ENCODE measurements at places on chromosomes 2 and 18. TPM values are rescaled to one million over a fixed set of nuclear protein-coding genes. Genes with fewer than 3 reads are reported as not detected.

DNA sequence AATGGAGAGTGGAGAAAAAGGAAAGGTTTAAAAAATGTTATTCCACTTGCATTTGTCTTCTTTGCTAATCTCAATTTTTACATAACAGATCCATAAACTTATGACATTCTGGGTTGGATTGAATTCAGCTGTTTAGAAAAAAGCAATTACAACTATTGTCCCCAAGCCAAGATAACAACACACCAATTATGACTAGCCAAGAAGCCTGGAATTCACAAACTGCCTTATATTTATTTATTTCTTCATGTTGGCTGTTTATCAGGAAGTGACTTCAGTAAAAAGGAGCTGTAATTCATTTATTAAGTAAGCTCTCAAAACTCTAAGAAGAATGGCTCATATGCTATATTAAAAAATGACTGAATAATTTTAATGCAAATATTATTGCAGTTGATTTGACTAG is 137.4 kb downstream of the CALCRL start:
- no peak for DNase-seq

DNA sequence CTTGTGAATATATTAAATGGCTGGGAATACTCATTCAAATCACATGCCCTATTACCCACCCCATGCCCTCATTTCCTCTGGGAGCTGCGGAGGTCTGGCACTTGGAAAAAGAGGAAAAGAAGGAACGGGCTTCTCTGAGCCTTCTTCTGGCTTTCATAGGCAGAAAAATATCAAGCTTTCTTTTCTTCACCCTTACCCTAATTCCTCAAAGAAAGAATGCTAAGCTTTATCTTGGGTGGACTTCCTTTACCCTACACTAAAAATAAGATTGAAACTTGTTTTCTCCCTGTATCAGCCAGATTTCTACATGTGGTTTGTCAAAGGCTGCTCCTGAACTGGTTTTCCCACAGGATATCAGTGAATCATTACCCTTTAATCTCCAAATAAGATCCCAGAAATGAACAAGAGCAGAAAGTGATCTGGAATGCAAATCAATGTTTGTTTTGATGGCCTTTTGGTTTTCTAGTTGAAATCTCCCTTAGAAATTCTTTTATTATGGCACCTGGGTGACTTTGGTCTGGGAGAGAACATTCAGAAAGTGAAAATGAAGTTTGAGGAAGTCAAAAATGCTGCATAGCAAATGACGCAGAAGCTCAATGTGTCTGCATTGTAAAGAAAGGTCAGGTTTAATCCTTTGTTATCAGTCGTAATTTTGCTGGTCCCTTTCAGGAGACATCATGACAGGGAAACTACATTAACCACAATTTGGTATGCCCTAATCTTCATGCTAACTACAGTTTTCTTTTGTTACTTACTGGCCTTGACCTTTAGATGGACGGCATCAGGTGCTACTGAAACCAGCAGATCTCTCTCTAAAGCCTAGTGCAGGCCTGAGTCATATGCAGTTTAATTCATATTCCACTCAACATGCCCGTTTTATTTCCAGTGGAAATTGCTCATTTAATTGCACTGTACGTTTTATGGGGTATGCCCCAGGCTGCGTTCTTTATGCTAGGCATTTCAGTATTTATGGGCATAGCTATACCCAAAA is 46.6 kb upstream of the HNRNPA3 start:
- DNase-seq = no peak

Gene SKOR2
- not detected for total RNA-seq

DNA sequence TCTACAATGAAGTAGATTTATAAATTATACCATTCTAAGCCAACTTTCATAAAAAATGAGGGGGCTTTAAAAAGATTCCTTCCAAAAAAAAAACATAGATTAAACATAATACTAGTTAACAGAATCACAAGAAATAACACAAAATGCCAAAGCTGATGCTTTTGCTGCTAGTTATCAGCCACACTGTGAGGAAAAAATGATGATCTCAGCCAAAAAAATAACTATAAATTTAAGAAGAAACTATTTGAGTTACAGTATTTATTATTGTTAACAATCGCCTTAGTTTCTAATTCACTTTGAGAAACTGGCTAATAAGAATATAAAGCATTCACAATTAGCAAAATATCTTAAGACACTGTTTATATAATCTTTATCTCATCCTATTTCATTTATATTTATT is 27.1 kb downstream of the BAZ2B start:
- DNase-seq = no peak

Gene LPIN2
- 39.9 TPM for total RNA-seq

Gene APCDD1
- 10.3 TPM for total RNA-seq

- DNase-seq = no peak
Observed at GRCh38 chr2:232761301-232761907, 15.0 kb downstream of the KCNJ13 start.

Gene DUSP28
- 8.9 TPM for total RNA-seq

Gene OSBPL1A
- total RNA-seq = 63.9 TPM

Gene LOXL3
- 16.1 TPM for total RNA-seq

DNA sequence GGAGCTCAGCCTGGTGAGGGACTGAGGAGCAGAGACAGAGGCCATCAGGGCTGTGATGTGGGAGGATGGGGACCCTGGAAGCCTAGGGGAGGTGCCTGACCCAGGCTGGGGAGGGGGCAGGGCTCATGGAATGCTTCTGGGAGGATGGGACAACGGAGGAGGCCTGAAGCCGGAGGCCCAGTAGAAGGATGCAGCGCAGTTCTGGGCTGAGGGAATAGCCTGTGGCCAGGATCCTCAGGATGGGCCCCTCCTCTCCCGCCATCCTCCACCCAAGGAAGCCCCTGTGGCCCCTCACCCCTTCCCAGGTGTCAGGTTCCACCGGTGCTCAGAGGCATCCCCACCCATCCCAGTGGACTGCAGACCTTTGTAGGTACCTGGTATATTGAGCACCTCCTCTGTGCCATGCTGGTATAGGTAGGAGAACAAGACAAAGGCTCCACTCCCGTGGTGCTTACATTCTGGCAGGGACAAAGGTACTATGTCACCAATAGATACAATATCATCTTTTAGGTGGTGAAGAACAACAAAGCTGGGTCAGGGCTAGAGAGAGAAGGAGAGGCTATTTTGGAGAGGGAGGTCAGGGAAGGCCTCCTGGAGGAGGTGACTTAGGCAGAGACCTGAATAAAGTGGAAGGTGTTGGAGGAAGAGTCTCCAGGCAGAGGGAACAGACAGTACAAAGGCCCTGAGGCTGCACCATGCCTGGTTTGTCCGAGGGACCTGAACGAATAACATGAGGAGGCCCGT is 2.7 kb downstream of the ZAP70 start:
- no peak for DNase-seq

Gene PLCD4
- total RNA-seq = 0.31 TPM

Gene FOXI3
- total RNA-seq = 0.47 TPM

GRCh38 chr2:171763602-171764001 is 76.3 kb downstream of the DYNC1I2 start:
- DNase-seq = no peak

- DNase-seq = no peak
Observed at GRCh38 chr2:238761868-238762267, 86.0 kb upstream of the TWIST2 start.

GRCh38 chr18:5285326-5285725 is 10.2 kb downstream of the ZBTB14 start:
- DNase-seq = no peak

GRCh38 chr2:240555541-240556250 is 2.1 kb downstream of the ANKMY1 start:
- DNase-seq = no peak
